AML-193 (cell line): ENCODE measurements at places on chromosomes 2 and 18.

DNA sequence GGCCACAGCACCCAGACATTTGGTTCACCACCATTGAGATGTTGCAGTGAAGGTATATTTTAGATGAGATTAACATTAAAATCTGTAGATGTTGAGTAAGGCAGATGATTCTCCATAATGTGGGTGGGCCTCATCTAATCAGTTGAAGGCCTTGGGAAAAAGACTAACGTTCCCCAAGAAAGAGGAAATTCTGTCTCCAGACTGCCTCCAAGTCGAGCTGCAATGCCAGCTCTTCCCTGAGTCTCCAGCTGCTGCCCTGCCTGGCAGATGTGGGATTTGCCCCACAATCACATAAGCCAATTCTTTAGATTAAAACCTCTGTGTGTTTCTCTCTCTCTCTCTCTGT is 101.9 kb downstream of the PDCL3 start:
- no peak for DNase-seq

DNA sequence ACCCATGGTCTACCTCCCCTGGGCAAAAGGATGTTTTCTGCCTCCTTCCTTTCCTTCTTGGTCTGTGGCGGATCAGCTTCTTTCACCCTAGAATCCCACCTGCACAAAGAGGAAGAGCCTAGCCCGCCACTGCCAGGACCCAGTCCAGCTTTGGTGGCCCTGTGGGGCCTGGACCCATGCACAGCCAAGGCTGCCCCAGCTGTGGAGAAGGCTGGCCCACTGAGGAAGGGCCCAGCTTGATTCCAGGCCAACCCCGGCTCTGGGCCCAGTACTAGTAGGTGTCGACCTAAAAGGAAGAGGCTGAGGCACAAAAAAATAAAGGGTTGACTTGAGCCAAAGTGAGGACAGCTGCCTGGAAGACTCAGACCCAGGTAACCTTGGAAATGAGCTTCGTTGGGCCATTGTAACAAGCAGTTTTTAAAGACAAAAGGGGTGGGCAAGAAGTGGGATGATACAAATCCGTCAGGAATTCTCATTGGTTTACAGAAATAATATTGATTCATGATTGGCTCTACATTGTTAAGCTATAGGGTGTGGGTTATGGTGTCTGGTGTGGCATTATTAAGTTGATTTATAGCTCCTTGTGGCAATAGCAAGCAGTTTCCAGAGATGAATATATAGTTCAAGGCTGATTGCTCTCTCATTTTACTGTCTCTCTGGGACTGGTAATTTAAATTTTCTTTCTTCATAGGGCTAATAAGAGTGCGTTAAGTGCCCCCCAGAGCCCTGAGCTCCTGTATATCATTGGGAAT is 29.8 kb upstream of the MAL start:
- DNase-seq: no peak

DNA sequence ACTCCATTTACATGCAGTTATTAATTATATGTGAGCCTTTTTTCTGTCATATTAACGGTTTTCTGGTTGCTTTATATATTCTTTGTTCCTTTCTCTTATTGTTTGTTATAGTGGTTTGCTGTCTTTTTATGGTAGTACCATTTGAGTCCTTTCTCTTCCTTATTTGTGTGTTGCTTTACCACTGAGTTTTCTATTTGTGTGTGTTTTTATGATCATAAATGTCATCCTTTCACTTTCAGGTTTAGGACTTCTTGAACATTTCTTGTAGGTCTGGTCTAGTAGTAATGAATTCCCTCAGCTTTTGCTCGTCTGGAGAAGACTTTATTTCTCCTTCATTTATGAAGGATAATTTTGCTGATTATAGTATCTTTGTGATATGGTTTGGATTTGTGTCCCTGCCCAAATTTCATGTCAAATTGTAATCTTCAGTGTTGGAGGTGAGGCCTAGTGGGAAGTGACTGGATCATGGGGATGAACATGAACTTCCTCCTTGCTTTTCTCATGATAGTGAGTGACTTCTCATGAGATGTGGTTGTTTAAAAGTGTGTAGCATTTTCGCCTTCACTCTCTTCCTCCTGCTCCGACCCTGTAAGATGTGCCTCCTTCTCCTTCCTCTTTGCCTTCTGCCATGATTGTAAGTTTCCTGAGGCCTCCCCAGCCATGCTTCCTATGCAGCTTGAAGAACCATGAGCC is 11.5 kb downstream of the GCC2 start:
- DNase-seq: no peak

DNA sequence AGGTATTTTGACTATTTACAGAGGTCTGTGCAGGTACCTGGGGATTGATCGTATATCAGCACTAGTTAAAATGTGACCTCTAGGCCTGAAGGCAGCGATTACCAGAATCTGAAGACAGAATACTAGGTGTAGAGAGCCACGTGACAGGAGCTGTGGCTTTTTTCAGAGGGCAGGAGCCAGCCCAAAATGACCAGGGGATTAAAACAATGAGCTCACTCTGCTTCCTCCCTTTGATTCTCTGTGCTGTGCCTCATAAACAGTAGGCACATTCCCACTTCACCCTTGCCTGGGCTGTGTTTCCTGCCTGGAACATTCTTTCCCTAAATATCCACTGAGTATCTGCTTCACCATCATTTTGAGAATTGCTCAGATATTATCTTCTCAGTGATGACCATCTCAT is 15.2 kb downstream of the ITGAV start:
- DNase-seq: no peak

GRCh38 chr2:7607441-7608173 is 690.4 kb downstream of the RNF144A start:
- DNase-seq: no peak

GRCh38 chr18:56235481-56236013 is 402.8 kb downstream of the TXNL1 start:
- DNase-seq: no peak

DNA sequence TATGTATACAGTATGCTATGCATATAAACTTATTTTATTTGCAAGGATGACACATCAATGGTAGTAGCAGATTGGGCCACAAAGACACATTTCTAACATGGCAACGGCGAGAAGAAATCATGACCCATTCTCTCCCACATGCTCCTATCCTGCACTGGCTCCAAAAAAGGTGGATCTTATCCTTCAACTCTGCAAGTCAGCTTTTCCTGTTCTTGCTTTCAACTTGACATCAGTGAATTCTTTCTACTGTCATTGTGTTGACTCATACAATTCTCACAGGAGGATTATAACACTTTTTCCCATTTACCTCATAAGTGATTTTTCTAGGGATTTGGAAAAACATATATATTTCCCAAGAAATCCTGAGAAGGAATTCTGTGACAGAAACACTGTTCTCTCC is 53.1 kb downstream of the ACVR1 start:
- DNase-seq: no peak

DNA sequence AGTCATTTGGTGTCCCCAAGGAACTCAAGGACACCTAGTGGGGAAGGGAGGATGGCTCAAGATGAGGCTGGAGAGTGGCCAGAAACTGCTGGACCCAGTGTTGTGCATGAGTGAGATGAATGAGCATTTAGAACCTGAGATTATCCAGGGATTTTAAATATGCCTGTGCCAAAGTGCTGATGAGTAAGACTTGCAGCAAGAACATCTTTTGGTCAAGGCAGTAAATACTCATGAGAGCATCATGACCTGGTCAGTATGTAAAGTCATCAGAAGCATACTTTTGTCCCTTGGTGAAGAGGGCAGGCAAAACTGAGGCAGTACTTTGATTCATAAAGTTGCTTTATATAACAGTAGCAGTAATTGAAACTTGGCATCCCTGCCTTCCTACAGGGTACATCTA is 3.1 kb upstream of the SPP2 start:
- no peak for DNase-seq

GRCh38 chr18:25222648-25223047 is 129.3 kb downstream of the ZNF521 start:
- DNase-seq: no peak

- no peak for DNase-seq
Measured at GRCh38 chr2:96389736-96390135, 54.2 kb downstream of the NCAPH start.

- no peak for DNase-seq
Measured at GRCh38 chr2:116952254-116952653, 862.2 kb upstream of the DDX18 start.

DNA sequence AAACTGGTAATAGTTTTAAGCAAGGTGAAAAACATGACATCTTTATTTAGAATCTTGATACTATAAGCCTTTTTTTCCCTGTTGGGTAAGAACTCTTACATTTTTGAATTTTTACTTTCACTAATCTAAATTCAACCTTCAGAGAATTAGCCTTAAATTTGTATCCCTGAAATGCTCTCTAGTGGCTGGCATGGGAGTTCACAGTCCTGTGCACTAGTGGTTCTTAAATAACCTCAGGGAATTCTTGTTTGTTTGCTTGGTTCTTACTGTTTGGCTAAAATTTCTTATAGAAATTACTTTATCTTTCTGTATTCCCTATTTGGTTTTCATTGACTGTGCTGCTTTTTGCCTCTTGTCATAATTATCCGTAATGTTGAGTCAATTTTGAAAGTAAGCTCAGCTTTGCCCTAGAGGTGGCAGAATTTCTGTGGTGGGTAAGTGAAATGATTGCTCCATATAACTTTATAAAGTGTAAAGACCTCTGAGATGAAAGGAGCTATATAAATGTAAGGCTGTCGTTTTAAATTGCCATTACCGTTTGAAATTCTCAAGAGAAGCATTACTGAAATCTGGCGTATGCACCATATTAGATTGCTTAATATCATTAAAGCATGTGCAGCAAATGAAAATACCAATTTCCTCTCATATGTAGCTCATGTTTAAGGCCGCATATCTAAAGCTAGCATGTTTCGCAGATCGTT is 391.3 kb upstream of the FIGN start:
- no peak for DNase-seq

DNA sequence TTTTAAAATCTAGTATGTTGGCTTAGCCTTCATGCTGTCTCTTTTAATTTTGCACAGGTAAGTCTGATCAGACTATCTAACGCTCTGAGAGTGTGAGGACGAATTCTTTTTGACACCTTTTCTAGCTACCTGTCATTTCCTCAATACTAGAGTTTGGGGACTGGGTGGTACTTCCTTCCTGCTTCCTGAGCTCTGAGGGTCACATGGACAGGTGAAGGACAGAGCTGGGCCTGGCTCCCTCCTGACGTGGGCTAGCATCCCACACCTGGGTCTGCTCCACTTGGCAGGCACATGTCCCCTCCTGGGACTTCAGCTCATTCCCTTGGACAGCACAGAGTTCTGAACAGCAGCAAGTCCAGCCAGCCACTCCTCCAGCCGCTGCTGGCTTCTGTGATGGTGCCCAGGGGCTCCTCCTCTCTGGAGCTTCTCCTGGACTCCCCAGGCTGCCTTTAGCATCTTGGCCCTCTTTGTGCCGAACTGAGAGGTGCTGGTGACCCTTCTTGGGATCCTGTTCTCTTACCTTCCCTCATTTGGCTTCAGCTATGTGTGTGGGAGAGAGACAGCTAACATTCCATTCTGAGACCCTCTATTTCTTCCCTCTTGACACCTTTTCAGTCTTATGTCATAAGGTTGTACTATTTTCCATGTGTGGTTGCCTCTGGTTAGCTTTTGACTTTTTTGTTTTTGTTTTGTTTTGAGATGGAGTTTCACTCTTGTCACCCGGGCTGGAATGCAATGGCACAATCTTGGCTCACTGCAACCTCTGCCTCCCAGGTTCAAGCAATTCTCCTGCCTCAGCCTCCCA is 106.9 kb downstream of the B3GNT2 start:
- DNase-seq: no peak

DNA sequence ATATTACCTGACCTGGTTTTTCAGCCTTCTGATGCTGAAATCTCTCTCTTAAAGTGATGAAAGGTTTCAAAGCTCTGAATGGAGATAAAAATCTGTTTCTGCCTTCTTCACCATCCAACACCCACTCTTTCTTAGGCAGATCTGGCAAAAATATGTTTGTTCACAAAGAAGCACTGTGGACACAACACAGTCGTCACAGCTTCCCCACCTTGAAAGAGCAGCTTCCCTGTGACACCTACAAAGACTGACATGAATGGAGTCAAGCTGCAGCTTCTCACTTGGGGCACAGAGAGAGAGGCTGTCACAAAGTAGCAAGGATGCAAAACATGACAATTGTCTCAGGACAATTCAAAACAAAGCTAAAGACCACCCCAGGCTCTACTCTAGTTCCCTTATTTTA is 86.5 kb downstream of the ICOS start:
- no peak for DNase-seq

DNA sequence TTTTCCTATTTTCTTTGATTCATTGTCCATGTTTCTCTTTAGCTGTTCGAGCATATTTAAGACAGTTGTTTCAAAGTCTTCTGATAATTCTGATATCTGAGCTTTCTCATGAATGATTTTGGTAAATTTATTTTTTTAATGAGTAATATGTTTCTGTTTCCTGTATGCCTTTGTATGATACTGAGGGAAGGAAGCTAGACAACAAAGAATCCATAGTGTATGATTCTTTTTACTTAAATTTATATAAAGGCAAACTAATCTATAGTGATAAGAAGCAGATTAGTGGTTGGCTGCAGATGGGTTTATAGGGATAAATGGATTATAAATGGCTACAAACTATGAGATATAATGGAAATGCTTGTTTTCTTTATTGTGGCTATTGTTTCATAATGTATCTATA is 352.7 kb upstream of the CDH2 start:
- DNase-seq: no peak

GRCh38 chr2:239391286-239392071 is 9.3 kb downstream of the HDAC4 start:
- DNase-seq: no peak

DNA sequence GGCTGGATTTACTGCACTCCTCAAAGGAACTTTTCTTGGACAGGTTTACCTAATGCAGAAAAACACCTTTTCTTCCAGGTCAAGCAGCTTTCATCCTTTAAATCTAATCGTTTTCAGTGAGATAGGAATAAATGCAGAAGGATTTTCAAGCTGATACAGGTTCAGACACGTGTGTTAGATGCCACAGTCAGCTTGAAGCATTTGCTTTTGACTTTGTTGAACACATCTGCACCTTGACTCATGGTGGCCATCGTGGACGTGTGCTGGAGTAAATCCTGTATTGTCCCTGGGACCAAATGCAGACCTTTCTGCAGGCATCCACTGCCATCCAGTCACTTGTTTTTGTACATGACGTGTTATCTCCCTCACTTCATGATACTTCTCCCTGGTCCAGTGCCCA is 61.9 kb downstream of the KLHL29 start:
- DNase-seq: no peak

GRCh38 chr2:46915281-46915810 is at the start of gene MCFD2:
Gene MCFD2 (minus strand): TSS chr2:46915806. CDS start chr2:46909171, 6,635 bp downstream.
- no peak for DNase-seq

GRCh38 chr2:220665108-220665471 is 907.0 kb downstream of the EPHA4 start:
- no peak for DNase-seq

- no peak for DNase-seq
Measured at GRCh38 chr2:216453955-216454614, 41.8 kb downstream of the SMARCAL1 start.

GRCh38 chr2:224999754-225000153 is 42.5 kb downstream of the DOCK10 start:
- no peak for DNase-seq

- DNase-seq: no peak
Measured at GRCh38 chr2:199798831-199799580, 52.0 kb downstream of the FTCDNL1 start.

- DNase-seq: no peak
Measured at GRCh38 chr2:233865838-233866237, 2.3 kb downstream of the MSL3B start.

GRCh38 chr2:101958061-101958460 is 33.7 kb upstream of the IL1R2 start:
- no peak for DNase-seq

- no peak for DNase-seq
Measured at GRCh38 chr2:23207871-23208270, 177.1 kb upstream of the KLHL29 start.

- no peak for DNase-seq
Measured at GRCh38 chr18:46401486-46402070, 255.4 kb downstream of the LOXHD1 start.
